ENCODE measurements at places on chromosomes 16 and 17.

GRCh38 chr16:84729716-84730320, 30.0 kb downstream of the USP10 start:
- no peak for DNase-seq

DNA sequence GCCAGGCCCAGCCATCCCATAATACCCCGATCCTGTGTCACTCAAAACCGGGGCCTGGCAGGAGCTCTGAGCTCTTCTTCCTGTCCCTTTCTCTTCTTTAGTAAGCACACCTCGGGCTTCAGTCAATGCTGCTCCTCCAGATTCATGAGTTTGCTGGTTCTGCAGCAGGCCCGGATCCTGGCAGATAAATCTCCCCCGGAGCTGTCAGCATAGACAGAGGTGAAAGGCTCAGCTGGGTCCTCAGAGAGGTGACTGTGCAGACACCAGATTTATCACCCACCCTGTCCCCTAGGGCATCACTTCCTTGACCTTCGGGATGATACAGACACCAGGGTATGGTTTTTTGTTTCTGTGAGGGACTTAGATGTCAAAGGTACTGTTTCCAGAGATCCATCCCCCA, 242.5 kb upstream of the N4BP1 start:
- DNase-seq = no peak

GRCh38 chr17:73028299-73028755, 64.2 kb downstream of the SLC39A11 start:
- no peak for DNase-seq

GRCh38 chr16:1090620-1091587, 5.1 kb downstream of the C1QTNF8 start:
- no peak for DNase-seq

- no peak for DNase-seq
These were observed 1.4 kb downstream of the HAGHL start for GRCh38 chr16:728131-728889.

GRCh38 chr16:31529937-31530312, 2.2 kb downstream of the AHSP start:
- no peak for DNase-seq

DNA sequence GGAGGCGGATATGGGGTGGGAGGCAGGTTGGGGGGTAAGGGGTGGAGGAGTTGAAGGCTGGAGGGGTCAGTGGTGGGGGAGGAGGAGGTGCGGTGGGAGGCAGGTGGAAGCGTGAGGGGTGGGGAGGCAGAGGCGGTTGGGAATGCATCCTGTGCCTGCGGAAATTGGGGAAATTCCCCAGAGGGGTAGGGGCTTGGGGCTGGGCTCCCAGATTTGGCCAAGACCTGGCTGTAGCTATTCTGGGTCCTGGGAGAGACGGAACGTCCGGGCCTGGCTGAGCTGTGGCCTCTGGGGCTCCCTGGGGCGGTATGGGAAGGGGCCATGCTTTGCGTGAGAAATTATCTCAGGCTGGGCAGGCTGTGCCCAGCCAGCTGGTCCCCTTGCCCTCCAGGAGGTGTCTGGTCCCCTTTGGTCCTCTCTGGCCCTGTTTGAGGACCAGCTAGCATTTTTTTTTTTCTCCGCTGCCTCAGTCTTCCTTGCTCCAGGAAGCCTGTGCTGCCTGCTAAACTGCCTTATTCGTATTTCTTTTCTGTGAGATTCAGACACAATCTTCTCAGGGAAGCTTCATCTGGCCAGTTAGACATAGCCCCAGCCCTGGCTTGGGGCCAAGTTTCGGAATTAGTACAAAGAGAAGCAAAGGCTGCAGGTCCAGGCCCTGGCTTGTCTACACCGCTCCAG, 7.3 kb upstream of the TRPV2 start:
- DNase-seq = no peak

GRCh38 chr16:26139091-26139490, 447.3 kb downstream of the HS3ST4 start:
- no peak for DNase-seq
